AG04449 (cell line): ENCODE measurements at places on chromosomes 5 and 9.

- no peak for DNase-seq
Observed at GRCh38 chr9:115671236-115671962, 482.2 kb upstream of the PAPPA start.

- DNase-seq: no peak
Observed at GRCh38 chr5:165420493-165420892, 1915.1 kb downstream of the MAT2B start.

- no peak for DNase-seq
Observed at GRCh38 chr5:111277061-111277460, 52.9 kb downstream of the CAMK4 start.

GRCh38 chr9:68668127-68668526 is 36.9 kb upstream of the PIP5K1B start:
- DNase-seq: no peak

- no peak for DNase-seq
Observed at GRCh38 chr9:8955315-8955714, 1155.7 kb upstream of the DMAC1 start.

DNA sequence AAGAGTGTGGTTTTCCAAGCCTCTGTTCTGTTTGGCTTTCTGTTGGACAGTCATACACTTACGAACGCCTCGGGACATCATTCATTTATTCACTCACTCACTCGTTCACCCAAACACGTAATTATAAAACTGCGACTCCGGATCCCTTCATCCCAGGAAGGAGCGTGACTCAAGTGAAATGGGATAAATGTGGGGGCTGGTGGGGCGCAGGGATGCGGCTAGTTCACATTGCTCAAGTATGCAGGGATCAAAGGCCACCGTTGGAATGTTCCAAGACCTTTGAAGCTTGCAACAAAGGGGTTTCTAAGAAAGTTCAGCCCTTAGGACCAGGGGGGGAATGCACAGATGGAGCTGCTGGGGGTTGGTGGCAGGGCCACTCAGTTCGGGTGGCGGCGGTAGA is 64.2 kb downstream of the CFAP77 start:
- DNase-seq: no peak

- no peak for DNase-seq
Observed at GRCh38 chr5:127599320-127599719, 49.6 kb upstream of the CTXN3 start.

DNA sequence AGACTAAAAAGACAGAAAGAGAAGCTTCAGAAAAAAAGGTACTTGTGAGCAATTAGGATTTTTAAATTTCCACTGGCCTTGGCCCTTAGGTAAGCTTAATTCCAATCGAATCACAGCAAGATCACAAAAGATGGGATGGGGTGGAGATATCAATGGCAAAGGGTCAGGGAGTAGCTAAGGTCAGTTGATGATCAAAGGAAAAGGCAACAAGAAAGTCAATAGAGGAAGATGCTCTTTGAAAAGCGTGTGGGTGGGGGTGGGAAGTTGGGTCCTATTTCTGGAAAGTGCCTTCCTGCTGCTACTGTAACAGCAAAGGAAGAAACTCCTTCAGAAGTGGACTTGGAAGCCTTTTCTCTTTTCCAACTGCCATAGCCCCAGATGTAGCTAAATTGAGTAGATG is 7.3 kb downstream of the C1QTNF3 start:
- no peak for DNase-seq

DNA sequence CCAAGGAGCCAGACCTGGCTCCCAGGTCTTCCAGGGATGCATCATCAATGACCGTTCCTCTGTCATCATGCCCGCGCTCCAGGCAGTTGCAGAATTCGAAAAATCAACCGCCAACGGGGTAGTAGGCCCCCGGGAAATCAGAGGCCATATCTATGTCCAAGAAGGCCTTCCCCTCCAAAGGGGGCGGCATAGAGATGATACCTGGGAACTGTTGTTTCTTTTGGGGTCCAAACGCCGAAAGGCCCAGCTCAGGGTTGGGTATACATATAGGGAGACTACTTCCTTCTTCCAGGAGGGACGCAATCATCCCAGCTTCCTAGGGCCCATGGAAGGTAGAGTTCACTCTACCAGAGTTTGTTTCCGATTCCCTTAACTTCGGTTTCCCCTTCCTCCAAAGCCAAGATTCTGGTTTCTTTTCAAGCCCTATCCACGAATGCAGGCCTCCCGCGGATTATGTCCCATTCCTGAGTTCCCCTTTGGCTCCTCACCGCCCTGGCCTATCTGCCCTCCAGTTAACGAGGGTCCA is 754 bp downstream of the DCAF12 start:
- DNase-seq: no peak

DNA sequence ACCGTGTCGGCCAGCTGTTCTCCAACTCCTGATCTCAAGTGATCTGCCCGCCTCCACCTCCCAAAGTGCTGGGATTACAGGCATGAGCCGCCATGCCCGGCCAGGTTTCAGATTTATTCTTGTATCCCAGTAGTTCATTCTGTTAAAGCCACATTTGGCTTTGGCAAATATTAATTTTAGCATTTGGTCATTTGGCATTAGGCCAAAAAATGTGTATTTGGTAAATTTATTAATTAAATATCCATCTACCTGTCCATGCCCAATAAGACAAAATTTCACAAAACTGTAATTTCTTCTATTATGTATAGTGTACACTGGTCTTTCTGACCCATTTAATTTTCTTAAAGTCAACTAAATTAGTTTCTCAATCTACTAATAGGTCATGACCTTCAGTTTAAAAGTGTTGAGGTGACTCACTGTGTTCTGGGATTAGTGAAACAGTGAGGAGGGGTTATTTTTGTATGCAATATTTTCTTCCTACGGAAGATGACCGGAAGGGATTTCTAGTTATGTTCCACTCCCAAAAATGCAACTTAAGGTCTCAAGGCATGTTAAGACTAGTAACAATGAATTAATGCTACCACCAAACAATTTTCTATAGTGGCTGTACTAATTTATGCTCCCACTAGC is 21.0 kb downstream of the OSTF1 start:
- DNase-seq: no peak

- no peak for DNase-seq
Observed at GRCh38 chr5:122121479-122122465, 7.6 kb upstream of the ZNF474 start.

- DNase-seq: no peak
Observed at GRCh38 chr5:15993334-15993733, 186.3 kb downstream of the MARCHF11 start.

GRCh38 chr5:166982226-166982625 is 1309.2 kb upstream of the WWC1 start:
- DNase-seq: no peak

DNA sequence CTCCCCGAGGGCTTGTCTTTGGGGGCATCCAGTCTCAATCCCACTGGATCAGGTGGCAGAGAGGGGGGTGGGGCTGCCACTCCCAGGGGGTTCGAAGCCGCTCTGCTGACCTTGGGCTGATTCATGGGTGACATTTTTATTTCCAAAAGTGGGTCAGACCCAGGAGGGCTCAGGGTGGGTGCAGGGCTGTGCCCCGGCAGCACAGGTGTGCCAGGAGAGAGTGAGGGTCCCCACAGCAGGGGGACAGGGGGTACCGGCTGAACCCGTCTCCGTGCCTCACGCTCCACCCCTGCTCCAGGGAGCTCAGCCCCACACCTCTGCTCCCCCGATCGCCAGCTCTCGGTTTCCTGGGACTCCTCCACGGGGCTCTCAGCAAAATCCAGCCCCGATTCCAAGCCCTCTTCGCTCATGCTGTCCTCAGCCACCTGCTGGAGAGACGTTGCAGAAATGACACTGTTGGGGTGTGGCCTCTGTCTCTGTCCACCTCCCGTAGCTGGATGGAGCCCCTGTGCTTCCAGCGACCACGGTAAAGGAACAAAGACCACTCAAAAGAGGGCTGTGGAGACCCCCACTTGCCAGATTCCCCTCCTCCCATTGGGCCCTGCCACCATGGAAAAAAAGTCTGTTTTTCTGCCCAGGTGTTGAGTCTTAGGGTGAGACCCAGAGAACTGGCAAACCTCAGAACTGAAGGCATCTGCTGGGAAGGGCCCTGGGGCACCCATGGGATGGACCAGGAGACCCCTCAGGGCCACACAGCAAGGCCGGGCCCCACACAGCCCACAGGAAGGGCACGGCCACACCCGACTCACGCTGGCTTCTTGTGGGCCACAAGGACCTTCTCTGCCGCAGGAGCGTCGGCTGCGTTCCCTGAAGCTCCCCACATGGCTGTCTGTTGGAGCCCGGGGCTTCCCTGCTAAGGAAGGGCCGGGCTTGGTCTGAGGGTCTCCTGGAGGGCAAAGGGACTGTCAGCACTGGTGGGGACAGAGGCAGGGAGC is 10.6 kb upstream of the QSOX2 start:
- no peak for DNase-seq

- no peak for DNase-seq
Observed at GRCh38 chr5:43045236-43045635, 5.1 kb upstream of the ANXA2R start.

GRCh38 chr5:77993141-77993854 is 217.2 kb upstream of the TBCA start:
- DNase-seq: no peak

DNA sequence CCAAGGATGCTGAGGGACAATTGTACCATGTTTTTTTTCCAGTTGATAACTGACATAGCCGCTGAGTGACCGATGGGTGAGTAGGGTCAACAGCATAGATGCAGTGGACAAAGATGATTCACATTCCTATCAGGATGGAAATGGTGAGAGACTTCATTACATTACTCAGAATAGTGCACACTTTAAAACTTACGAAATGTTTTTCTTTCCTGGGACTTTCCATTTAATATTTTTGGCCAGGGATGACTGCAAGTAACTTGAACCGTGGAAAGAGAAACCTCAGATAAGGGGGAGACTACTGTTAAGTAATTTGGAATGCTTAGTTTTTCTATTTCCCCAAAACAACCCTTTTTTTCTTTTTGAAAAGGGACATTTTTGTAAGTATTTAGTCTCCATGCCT is 3.0 kb upstream of the TUSC1 start:
- peak; percentile 54 for DNase-seq

- no peak for DNase-seq
Observed at GRCh38 chr9:126316085-126316655, 10.5 kb upstream of the MVB12B start.

- DNase-seq: no peak
Observed at GRCh38 chr5:133324926-133325325, 273.1 kb downstream of the HSPA4 start.

DNA sequence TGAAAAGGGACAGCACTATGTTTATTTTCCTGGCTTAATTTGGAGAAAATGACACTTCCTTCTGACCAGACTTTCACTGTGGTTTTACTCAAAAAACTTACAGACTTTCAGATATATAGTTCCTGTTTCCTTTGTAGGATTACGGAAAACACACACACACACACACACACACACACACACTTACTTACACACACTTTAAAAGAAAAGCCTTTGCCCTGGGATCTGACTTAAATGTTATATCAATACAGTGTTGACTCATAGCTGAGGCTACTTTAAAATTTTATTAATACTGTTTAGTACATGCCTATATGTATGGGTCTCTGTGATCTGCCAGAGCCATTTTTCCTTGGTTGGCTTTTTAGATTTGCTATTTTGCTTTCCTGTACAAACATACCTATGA is 758.3 kb downstream of the DNAH5 start:
- DNase-seq: no peak

GRCh38 chr9:120242116-120242811 is 337.7 kb downstream of the CDK5RAP2 start:
- no peak for DNase-seq

DNA sequence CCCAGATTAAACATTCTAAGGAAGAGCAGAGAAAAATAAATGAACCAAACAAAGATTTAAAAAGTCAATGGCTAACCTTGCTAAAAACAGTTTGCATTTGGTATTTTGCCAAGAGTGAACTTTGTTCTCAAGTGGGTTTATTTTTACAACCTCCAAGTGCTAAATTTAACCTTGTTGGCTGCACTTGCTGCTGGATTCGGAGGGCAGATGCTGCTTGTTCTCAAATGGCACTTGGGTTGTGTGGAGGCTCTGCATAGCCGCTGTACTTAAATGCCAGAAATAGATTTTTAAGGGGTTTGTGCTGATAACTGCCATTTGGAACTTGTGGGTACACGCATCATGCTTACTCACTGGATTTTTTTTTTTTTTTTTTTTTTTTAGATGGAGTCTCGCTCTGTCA is 13.3 kb upstream of the SPATA24 start:
- no peak for DNase-seq

GRCh38 chr9:20981486-20981885 is 50.0 kb downstream of the HACD4 start:
- peak; percentile 81 for DNase-seq

- no peak for DNase-seq
Observed at GRCh38 chr5:28403846-28404245, 1365.5 kb upstream of the CDH9 start.

DNA sequence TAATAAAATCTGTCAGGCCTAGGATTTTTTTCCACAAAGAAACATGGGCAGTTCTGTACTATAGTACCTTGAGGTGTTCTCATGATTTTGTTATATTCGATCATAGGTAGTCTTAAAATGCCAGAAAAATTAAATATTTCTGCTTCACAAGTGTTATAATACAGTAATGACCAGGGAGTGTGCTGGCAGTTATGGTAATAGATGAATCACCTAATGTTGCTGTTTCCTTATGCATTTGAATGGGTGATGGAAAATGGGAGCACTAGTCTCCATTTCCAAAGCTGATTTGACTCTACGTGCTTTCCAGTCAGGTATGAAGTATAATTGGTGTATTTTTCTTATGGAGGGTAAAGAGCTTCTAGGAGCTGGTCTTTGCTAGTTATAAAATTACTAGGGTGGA is 23.8 kb downstream of the OGN start:
- no peak for DNase-seq

- no peak for DNase-seq
Observed at GRCh38 chr9:132878695-132879456, at the start of gene SPACA9. Gene SPACA9 (plus strand): TSS chr9:132878898. CDS start chr9:132883948, 5,050 bp downstream.

- DNase-seq: no peak
Observed at GRCh38 chr5:94508461-94509148, 109.8 kb downstream of the KIAA0825 start.

DNA sequence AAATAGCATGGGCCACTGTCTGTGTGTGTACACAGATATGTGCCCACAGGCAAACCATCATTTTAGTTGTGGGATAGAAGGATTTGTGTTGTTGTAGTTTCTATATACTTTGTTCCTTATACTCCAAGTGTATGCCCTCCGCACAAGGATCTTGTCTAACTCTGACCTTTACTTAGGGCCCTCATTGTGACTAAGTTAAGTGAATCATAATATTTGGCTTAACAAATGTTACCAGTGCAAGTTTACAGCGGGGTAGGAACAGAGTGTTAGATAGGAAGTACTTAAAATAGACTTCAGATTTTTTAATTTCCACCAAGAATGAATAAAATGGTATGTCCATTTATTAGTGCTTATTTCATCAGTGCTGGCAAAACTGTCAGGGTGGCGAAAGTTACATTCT is 29.5 kb upstream of the CYFIP2 start:
- DNase-seq: no peak

- DNase-seq: no peak
Observed at GRCh38 chr5:116675626-116675910, 100.9 kb upstream of the SEMA6A start.
